ENCODE measurements at places on chromosomes 3 and 15.

DNA sequence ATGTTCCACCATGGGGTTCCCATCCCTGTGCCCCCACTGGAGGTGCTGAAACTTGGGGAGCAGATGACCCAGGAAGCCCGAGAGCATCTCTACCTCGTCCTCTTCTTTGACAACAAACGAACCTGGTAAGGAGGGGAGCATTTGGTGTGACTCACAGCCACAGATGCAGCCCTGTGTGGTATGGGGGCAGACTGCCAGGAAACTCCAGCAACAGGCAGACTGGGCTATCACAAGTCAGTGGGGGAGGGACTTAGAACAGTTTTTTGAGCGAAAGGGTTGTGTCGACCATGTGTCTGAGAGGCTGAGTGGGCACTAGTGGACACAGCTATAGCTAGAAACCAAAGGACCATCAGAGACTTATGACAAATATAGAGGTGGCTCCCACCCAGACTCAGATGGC lies 3.4 kb upstream of the OGG1 start:
- peak; percentile 94 for DNase-seq

DNA sequence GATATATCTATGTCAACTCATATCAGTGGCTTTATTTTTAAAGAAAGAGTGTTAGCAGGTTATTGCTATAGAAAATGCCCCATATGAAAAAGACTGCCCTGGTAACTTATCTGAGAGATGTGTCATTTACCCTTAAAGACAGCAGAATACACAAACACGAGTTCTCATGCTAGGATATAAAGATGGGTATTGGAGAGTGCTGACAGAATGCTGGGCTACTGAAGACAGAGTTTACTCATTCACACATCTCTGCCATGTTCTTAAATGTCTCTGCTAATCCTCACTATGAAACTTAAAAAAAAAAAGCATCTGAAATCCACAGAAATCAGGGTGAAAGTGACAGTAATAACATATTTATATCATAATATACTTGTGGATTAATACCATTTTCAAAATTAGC lies 126.7 kb downstream of the FOXP1 start:
- DNase-seq = no peak

GRCh38 chr3:40490916-40491315 lies 14.0 kb downstream of the ZNF619 start:
- no peak for DNase-seq

- no peak for DNase-seq
These were observed 1530.3 kb downstream of the SI start for GRCh38 chr3:163548015-163548414.

- DNase-seq = no peak
These were observed 35.9 kb downstream of the CGNL1 start for GRCh38 chr15:57411945-57412768.

DNA sequence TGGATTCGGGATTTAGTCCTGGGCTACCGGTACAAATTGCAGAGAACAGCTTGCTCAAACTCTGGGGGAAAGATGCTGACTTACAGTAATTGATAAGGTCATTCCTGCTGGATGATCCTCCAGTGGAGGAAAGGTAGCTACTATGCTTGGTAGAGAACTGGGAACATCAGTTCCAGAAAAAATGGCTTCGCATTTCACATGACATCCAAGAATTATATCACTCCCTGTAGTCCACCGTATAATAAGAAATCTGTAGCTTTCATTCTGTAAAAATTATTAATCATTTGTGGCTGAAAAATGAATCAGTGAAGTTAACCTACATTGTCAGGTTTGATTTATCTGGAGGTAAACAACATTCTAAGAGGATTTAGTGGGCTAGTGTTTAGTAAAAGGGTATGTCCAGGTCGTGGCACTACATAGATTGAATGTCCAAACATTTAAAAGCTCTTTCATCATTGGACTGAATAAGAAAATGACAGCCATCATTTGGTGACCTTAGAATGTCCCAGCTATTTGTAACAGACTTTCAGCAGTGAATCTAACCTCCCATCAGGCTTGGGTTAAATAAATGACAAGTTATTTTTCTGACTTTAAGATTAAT lies 203.2 kb upstream of the TMCO5A start:
- DNase-seq = no peak

GRCh38 chr3:174466471-174467054 lies 392.6 kb upstream of the NAALADL2 start:
- no peak for DNase-seq

GRCh38 chr3:140950863-140951262 lies 9.2 kb downstream of the SLC25A36 start:
- no peak for DNase-seq

- no peak for DNase-seq
These were observed 2.6 kb downstream of the LIPC start for GRCh38 chr15:58434334-58434875.

GRCh38 chr3:61334783-61335182 lies 83.5 kb upstream of the FHIT start:
- DNase-seq = no peak

DNA sequence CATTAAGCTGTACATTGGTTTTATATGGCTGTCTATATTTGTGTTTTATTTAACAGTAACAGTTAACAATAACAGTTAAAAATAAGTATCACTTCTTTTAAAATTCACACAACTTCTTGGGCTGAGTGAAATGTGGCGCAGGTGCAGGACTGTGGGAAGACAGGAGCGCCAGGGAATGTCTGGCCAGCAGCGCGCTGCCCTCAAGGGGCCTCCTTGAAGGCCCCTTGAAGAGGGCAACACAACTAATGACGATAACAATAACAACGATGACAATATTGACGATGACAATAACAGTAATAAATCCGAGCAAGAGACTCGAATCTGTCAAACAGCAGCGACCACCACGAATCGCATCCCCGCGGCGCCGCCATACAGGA lies 411 bp upstream of the PPP2R3A start:
- no peak for DNase-seq

DNA sequence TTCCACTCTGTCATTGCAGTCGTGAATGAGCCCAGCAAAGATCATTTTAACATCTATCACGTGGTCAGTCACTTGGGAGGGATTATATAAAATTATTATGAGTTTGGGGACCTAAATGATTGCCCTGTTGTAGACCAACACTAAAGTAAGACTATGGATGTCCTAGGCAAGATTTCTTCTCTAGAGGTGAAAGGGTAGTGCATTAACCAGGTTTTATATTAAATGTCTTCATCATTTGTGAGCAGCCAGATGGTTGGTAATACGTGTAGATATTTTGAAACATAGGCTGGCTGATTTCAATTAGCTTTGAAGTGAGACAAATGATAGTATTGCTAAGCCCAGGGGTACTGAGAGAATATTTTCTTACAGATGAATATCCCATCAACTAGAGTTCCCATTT lies 150.3 kb upstream of the TSPAN3 start:
- no peak for DNase-seq

GRCh38 chr3:25460751-25461150 lies 32.7 kb downstream of the RARB start:
- no peak for DNase-seq

GRCh38 chr3:133428552-133428951 lies 28.7 kb downstream of the BFSP2 start:
- no peak for DNase-seq

GRCh38 chr3:7917443-7918151 lies 584.0 kb upstream of the LMCD1 start:
- DNase-seq = no peak

DNA sequence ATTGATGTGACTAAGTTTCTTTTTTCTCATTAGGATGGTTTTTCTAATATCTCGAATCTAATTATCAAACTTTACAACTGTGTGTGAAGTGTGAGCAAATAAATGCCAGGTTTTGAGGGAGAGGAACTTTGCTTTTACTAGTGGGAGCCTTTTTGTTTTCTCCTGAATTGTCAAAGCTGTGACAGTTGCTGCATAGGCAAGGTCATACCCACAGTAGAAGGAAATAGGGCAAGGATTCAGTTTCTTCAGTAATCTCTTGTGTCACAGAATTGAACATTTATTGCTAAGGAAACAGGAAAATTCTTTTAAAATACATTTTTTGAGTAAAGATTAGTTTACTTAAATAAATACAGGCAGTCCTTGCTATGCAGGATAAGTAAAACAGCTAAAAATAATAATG lies 19.5 kb downstream of the GMPS start:
- DNase-seq = no peak

DNA sequence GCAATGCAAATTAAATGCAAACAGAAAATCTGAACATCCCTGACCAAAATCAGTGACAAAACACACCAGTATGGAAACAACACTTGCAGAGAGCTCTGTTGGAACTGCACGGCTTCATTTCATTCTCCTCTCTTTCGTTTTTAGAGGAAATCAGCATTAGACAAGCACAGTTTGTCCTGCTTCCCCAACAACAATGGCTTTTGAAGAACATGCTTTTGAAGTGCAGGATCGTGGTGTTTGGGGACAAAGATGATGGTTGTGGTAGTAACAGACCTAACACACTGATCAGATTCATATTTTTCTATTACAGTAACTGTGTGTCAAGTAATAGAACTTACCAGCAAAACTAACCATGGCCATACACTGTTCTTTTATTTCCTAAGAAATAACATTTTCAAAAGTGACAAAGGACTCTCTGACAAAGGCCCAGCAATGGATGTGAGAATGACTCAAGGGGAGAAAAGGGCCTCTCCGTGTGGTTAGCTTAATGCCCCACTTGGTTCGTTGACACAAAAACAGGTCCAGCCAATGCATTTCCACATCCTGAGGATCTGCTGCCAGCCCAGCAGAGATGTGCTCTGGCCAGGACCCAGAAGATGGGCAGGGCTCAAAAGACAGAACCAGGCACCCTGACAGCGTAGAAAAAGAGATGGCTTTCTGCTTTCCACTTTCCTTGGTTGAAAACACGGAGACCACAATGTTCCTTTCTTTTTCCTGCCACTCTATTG lies 84.1 kb downstream of the CCNL1 start:
- DNase-seq = no peak

DNA sequence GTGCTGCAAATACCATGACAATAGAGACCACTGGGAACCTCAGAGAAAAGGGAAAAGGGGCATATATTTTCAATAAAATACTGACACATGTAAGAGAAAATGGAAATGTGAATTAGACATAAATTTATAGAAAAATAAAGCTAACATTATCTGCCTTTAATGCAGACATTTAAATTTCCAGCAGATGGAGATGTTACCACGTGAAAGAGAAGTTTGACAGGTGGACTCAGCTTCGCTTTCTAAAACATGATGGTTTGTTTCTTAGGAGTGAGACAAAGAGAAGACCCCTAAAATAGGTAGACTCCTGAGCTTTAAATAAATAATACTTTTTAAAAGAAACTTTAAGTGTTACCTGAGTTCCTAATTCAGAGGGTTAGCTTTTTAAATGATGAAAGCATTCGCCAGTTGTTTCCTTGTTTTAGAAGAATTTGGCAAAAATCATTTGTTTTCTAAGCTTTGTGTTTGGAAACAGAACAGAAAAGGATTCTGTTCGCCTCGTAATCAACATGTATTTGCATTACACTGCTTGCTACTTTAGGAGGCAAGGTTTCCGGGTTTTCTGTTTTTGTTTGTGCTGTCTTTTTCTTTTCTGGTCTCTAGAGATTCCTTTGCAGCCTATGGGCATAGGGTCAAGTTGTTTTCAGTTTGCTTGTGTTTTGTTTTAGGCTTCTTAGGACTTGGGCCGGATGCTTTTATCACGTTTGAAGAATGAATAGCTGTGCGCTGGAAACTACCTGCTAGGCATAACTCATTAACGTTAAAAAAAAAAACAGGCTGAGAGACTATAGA lies 271.4 kb downstream of the THSD4 start:
- no peak for DNase-seq

- no peak for DNase-seq
These were observed 94.2 kb downstream of the ZBTB20 start for GRCh38 chr3:115052906-115053305.

DNA sequence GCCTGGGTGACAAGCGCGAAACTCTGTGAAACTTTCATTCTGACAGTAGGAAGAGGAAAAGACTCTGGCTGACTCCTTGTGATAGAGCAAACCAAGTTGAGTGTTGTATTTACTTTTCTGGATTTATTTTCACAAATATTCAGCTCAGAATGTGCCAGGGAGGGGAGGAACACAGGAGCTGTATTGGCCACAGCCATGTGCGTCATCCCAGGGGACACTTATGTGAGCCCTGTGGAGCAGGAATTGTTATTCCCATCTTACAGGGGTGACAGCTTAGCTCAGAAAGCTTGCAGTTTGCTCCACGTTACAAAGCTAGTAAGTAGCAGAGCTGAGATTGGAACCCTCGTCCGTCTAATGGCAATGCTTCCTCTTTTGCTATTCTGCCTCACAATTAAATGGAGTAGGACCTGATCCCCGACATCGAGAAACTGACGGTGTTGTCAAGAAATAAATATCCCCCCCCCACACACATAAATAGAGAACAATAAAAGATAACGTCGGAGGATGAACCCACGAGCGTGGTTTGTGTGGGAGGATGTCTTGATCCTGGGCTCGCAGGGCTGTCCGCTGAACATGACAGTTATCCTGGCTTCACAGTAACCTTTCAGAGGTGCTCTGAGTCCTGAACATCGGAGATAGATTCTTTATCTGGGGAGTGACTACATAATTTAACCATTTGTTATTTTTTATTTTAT lies 151.6 kb upstream of the CTDSPL start:
- no peak for DNase-seq

DNA sequence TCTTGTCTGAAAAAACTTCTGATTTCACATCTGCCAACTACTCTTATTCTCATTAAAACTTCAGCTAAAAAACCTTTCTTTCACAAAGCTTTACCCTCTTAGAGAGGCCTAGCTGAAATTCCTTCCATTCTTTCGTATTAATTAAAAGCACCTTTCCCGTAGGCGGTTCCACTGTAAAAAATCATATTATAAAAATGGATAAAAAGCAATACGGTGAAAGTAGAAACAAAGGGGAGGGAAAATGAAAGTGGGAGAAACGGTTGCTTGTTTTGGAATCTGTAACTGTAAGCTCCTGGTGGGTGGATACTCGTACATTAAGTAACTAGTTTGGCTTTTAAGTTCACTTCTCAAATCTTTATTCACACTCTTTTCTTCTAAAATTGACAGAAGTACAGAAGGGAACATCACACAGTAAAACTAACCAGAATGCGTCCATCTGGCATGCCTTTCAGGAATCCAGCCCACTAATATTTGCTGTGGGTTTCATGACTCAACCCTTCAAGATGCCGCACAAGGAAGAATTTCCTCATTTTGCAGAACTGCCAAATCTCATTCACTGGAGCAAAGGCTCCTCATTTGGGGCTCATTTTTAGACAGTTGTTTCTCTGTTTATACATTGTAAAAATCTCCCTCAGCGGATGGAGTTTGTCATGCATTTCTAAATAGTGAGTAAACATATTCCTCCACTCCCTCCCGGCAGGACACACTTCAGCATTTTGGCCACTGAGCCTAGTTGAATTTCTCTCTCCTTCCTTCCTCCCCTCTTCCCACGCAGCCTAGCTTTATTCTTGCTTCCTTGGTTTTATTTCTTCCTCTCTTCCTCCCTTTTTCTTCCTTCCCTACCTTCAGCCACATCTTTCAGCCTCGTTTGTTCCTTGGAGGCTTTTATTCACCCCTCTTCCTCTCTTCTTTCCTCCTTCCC lies 419.5 kb upstream of the NAALADL2 start:
- DNase-seq = peak; percentile 90

- no peak for DNase-seq
These were observed 158.8 kb downstream of the SSR3 start for GRCh38 chr3:156395961-156396710.

- DNase-seq = no peak
These were observed 879.3 kb downstream of the ROBO2 start for GRCh38 chr3:77919244-77919643.

- peak; percentile 33 for DNase-seq
These were observed 47.7 kb upstream of the FMN1 start for GRCh38 chr15:33242165-33242564.

Data from A172 (cell line).